Spinal cord (tissue), 10 donors: ENCODE measurements at places on chromosomes 5 and 9.
A peak's percentile ranks its signal among the peaks of the same experiment; 100 is the strongest.

DNA sequence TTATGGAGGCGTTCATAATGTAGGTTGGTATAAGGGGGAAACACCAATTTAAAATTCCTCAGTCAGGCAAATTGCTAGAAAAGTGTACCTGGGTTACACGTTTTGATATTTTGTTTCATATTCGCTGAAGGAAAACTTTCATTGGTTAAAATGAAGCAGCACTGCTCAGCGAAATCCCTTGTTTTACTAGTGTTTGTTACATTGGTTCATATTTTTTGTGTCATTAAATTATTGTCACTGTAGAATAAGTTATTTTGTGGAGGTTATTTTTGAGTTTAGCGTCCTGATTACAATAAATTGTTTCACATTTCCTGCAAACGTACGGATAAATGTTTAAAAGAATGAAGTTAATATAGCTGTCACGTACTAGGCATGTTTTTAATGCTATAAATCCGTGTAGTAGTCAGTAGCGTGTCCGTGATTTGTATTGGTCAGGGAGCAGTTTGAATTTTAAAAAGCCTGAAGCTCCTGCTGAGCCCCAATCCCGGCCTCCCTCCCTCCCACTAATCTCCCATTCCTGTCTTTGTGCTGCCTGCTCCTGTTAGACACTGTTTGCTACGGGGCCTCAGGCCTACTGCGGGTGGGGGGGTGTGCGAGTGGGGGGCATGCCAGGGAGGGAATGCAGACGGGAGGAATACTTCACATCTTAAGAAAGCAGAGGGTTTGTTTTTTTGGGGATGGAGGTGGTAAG, 2.0 kb downstream of the NIPBL start:
- DNase-seq, result peak; percentile 29

- no peak for DNase-seq
Observed at GRCh38 chr5:72296256-72296655, 23.8 kb downstream of the MRPS27 start.

- no peak for DNase-seq
Observed at GRCh38 chr5:90548069-90548593, 10.5 kb upstream of the ADGRV1 start.

- DNase-seq, result no peak
Observed at GRCh38 chr5:39137819-39138451, 63.7 kb upstream of the RICTOR start.

DNA sequence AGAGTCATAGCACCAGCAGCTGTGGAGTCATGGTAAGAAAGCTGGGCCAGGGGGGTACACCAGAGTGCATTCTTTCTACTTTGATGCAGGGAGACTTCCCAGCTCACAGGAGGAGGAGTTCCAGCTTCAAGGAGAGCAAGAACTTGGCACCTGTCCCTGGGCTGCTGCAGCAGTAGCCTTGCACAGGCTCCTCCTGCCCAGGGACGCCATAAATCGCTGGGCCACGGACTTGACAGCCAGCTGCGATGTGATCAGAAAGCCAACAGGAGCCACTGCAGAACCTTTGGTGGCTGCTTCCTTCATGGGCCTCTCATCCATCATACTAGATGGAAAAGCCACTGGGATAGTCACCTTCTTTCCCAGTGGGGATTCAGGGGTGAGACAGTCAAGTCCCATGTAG, 234.7 kb downstream of the NMUR2 start:
- DNase-seq, result peak; percentile 45

DNA sequence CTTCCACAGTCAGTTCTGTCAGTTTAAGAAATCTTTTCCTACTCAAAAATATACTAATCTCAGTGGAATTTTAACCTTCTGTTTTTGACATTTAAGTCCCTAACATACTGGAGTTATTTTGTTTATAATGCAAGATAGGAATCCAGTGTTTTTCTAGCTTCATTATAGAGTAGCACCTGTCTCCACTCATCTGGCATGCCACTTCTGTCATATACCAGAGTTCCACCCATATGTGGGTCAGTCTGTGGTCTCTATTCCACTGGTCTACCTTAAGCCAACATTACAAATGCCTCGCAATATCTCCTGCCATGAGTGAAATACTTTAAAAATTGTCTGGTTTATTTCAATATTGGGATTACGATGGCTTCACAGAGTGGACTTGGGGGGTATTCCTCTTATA, 42.9 kb downstream of the RNF145 start:
- no peak for DNase-seq

- no peak for DNase-seq
Observed at GRCh38 chr9:88056876-88057275, 81.4 kb downstream of the SPATA31C2 start.

DNA sequence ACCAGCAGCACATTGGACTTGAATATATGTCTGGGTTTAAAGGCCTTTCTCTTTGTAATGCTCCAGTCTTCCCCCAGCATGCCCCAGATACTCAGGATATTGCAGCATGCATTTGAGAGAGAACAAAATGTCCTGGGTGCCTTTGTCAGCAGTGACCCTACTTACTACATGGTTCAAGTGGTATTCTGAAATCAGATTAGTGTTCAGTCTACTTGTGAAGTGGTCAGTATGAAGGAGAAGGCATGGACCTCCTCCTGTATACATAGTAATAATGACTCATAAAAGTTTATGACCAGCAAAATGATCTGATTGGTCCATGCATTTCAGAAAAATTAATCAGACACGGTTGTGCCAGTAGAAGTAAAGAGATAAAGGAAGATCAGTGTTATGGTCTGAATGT, 25.4 kb downstream of the GPR21 start:
- no peak for DNase-seq

DNA sequence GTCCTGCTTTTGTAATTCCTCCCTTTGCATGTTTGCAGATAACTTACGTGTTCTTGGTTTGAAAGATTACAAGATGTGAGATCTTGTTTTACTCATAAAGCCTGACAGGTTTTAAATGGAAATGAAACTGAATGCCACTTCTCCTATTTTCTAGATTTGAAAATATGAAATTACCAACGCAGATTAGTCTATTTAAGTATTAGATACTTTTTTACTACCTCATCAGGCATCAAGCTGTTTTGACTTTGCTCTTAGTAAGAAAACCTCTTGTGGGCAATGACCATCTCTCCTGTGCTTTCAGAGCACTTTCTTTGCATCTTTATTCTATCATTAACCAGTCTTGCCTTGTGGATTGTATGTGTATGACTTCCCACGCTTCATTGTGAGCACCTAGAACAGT, 3.5 kb downstream of the DMXL1 start:
- DNase-seq, result no peak

DNA sequence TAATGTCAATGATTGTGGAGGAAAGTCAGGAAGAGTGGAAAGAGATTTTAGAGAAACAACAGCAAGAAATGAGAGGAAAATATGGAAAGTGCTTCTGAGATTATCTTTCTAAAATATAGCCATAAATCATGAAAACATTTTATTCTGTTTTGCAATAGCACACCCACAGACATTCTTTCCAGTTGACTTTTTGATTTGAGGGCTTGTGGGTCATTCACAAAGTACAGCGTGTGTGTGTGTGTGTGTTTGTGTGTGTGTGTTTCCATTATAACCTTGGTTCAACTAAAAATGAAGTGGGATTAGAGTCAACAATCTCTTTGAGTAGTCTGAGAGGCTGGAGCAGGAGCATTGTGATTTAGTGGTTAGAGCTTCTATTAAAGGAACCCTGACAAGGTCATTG, 116.6 kb upstream of the GAS1 start:
- no peak for DNase-seq

DNA sequence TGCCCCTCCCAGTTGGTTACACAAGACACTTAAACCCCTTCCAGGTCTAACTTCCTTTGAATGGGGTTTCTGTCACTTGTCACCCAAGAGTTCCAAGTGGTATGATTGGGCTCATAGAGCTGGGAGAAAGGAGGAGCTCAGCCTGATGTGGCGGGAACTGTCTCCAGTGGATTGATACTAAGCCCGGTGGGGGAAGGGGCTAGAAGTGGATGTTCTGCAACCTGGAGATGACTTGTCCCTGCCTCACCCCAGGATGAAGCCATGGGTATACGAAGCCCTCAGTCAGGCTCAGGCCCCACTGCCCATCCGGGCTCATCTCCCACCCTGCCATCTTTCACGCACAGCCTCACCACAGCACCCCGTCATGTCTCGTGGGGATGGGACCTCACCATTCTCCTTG, 203.9 kb downstream of the CDK5RAP2 start:
- no peak for DNase-seq

GRCh38 chr9:132957805-132958204, 13.4 kb upstream of the TSC1 start:
- no peak for DNase-seq

DNA sequence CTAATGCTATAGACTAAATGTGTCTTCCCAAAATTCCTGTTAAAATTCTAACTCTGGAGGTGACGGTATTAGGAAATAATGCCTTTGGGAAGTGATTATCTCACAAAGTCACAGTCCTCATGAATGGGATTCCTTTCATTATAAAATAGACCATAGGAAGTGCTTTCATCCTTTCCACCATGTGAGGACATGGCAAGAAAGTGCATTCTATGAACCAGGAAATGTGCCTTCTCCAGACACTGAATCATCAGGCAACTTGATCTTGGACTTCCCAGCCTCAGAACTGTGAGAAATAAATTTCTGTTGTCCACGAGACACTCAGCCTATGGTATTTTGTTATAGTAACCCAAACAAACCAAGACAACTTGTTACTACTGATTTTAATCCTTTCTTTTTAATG, 582.4 kb upstream of the C9orf72 start:
- no peak for DNase-seq

GRCh38 chr9:78314550-78314949, 17.6 kb downstream of the PSAT1 start:
- DNase-seq, result no peak

GRCh38 chr5:127326976-127327755, 36.6 kb downstream of the MEGF10 start:
- DNase-seq, result peak; percentile 15

GRCh38 chr9:27451207-27451797, 72.8 kb upstream of the IFNK start:
- no peak for DNase-seq

DNA sequence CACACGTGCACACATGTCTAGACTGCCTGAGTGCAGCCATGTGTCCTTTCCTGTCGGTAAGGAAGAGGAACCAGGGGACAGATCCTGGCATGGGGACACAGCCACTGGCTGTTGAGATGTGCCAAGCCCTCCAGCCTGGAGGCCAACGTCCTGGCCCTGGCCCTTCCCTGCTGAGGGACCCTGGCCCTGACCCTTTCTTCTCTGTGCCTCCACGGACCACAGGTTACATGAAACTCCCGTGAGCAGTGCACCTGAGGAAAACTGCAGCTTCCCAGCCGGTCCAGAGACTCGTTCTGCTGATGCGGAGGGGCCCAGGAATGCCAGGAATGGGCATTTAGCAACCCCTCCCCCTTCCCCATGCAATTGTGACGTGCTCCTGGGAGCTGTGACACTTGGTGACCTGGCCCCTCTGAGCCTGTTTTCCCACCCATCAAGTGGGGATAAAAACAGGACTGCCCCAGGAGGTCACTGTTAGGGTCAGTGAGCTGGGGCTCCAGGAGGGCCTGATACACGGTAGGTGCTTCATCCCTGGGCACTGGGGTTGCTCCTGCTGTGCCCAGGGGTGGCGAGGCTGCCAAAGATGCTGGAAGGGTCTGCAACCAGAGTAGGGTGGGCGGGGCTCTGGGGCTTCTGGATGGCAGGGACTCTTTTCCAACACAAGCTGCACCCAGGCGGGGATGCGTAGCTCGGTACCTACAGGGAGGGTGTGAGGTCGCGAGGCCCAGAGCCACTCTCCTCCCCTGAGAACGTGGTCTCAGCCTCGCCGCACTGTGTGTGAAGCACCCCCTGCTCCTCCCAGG, 151.5 kb downstream of the C9orf50 start:
- DNase-seq, result no peak

DNA sequence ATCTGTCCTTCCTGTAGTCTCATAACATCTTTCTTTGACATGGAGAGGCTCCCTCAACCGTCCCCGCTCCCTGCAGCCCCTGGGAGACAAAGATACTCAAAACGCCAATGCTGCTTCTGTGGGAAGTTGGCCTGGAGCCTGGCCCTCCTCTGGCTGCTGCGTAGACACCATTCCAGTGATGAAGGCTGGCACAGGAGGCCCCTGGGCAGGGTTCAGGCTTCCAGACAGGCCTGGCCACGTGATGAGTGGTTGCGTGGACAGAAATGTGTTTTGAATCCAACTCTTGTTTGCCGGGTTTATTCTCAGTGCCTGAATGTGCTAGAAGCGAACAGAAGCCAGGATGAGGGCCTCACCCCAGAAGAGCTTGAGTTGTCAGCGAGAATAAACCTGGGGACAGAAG, 43.2 kb upstream of the NKX2-5 start:
- no peak for DNase-seq
